ENCODE measurements at places on chromosomes 4 and X.
A peak's percentile ranks its signal among the peaks of the same experiment; 100 is the strongest.

DNA sequence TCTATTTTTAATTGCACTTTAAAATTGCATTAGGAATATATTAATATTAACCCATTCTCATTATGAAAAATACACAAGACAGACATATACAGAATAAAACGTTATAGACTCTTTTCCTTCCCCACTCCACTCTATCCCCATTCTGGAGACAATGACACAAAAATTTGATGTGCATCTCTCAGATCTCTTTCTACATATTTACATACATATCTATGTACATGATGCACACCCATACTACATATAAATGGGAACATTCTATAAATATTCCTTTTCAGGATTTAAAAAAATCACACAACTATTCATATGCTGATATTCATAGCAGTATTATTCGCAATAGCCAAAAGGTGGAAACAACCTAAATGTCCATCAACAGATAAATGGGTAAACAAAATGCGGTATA, 2.4 kb upstream of the CXorf66 start:
- no peak for DNase-seq

DNA sequence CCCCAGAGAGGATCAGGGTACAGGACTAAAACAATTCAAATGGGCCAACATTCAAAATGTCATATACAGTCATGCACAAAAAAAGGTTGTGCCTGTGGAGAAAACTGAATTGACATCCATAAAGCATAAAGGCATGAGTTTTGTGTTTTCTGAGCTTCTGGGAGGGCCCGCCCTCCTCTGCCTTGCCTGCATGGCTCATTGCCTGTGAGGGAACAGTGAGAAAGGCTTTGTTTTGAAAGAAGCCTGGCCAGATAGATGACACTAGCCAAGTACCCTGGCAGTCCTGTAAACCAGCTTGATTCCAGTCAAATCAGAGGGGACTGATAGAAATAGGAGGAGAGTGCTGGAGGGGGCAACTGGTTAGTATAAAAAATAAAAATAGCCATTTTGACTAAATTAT, 194.3 kb downstream of the KIT start:
- DNase-seq = no peak

GRCh38 chr4:31234494-31234893, 514.3 kb downstream of the PCDH7 start:
- DNase-seq = no peak

DNA sequence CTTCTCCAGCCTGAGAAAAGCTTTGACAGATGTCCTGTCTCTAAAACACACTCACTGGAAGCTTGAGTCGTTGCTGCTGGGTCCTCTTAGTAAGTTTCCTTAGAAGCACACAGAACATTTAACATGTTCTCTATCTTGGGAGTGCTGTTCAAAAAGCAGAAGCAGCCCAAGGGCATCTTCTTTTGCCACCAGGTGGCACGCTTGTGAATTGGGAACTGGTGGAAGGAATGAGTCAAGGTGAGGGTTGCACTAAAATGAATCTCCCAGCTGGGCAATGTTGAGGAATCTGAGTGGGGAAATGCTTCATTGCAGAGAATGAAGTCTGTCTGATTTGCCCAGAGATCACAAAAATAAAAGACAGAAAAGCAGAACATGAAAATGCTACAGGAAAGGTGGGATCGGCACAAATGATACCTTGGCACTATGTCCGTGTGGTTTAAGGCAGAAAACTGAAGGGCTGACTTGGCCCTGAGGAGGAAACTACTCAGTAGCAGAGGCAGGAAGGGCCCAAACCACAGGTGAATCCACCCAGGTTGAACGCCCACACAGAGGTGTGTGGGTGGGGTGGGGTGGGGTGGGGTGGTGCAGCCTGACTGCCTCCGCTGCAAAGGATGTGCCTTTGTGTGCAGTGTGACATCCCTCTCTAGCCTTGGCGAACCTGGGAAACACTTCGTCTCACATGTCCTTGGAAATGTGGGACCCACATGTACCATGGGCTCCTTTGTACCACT, 26.0 kb downstream of the KIT start:
- DNase-seq = peak; percentile 90

DNA sequence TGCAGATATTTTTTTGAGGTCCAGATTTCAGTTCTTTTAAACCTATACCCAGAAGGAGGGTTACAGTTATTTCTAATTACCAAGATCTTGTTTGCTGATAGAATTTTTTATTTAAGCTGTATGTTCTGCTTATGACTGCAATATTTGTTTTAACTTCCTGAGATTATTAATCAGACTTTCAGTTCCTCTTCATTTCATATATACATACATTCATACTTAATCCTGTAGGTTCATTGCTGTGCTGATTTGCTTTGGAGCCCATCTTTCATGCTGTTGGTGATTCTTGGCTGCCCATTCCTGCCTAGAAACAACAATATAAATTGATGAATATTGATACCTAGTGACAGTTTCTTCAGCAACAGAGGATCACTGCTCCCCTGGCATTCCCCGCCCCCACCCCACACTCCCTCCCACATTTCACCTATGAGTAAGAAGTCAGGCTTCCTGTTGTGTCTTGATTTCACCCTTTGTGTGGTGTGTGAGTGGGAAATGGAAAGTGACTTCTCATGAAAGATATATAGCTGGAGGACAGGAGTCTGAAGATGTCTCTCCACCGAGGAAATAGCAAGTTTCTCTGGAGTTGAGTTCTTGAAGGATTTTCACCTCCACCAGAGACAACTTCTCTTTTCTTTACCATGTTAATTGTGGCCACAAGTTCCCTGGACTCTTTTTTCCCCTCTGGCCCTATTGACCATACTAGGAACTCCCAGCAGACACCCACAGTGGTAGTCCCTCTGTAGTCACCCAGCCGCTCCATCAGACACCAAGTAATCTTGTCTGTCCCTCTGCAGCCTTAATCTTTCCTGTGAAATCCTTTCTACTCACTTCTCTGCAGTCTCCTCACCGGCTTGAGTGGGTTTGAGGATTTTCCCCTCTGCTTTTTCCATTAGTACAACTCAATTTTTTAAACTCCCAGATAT, 118.4 kb downstream of the ASB9 start:
- DNase-seq = no peak

DNA sequence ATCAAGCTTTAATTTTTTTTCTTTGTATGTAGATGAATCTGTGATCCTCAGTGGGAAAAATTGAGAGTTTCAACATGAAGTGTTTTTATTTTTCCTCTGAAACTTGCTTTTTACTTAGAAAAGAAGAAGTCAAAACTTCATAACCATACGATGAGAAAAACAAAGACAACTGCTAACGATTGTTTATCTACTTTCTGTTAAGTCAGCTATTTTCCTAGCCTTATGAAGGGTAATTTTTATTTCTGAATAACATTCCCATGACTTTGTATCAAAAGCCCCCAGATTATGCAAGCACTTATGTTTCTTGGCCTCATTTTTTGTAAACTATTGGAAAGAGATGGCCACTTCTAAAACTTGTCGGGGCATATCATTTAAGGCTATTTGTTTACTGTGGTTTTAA, 645.1 kb upstream of the PRKX start:
- DNase-seq = no peak

DNA sequence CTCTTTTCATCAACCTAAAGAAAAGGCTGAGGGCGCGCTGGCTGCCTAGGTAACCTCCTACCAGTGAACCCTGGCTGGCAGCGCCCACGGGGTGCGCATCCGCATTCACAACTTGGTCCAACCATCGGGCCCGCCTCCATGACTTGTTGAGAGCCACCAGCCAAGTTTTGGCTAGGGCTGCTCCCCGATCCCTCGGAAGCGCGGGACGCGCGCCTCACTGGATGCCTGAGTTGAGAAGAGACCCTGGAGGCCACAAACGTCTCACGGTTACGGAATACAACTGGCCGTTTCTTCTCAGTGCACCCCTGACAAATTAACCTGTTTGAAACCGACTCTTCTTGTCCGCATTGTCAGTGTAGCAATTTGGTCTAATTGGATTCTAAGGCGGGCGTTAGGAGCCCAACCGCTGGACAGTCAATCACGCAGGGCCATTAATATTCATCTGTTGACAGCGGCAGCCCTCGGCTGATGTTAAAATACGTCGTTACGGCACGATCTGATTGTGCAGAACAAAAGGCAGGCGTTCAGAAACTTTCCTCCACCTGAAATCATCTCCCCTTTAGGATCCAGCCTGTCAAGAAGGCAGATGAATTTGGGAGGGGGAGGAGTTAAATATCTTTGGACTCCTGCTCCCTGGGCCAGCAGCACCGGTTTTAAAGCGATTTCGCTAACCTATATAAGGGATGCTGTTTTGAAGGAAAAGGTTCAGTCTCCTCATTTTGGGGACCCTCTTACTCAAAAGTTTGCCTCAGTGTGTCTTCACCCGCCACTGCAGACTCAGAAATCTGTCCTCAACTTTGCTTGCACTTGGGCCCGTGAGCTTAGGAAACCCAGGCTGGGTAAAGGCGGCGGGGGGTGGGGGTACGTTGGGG, 1.2 kb downstream of the GPC3 start:
- no peak for DNase-seq

GRCh38 chrX:25166546-25166945, 150.8 kb upstream of the ARX start:
- DNase-seq = no peak

DNA sequence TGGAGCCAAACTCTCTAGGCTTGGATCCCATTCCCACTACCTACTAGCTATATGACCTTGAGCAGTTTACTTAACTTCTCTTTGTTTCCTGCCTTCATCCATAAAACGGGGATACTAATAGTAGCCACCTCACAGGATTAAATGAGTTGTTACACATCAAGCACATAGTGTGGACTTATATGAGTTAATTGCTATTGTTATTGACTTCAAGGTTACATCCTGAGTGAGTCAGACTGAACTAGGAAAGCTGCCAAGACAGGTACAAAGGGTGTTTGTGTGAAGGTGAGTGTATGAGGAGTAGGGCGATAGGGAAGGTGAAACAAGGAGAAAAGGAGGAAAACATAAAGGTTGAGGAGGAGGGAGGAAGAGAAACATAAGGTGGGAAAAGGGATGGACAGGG, 32.2 kb downstream of the TFDP3 start:
- DNase-seq = no peak

- DNase-seq = no peak
These were observed 8.7 kb upstream of the PJA1 start for GRCh38 chrX:69173906-69174305.

DNA sequence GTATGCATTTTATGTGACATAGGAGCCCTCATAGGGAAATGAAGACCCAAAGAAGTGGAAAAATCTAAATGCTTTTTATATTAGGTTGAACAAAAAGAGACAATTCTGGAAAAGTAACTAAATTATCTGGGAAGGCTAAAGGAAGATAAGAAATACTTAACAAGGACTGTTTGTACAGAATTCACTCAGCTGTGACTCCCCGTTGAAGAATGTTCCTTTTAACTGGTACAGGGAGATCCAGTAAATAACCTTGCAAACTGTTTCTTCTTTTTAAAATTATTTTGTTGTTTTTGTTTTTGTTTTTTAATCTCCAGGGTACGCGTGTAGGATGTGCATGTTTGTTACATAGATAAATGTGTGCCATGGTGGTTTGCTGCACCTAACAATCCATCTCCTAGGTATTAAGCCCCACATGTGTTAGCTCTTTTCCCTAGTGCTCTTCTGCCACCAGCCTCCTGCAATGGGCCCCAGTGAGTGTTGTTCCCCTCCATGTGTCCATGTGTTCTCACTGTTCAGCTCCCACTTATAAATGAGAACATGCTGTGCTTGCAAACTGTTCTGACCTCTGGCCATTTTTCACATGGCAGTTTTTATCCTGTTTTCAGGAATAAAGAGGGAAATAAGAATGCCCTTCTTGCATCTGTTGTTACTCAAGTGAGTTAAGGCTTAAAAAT, 81.7 kb downstream of the PWWP3B start:
- no peak for DNase-seq

GRCh38 chr4:128517739-128518510, 230.3 kb upstream of the PGRMC2 start:
- peak; percentile 74 for DNase-seq

- no peak for DNase-seq
These were observed 99.8 kb downstream of the PTCHD1 start for GRCh38 chrX:23434356-23434884.

GRCh38 chrX:40012868-40013265, 84.9 kb downstream of the BCOR start:
- peak; percentile 26 for DNase-seq

DNA sequence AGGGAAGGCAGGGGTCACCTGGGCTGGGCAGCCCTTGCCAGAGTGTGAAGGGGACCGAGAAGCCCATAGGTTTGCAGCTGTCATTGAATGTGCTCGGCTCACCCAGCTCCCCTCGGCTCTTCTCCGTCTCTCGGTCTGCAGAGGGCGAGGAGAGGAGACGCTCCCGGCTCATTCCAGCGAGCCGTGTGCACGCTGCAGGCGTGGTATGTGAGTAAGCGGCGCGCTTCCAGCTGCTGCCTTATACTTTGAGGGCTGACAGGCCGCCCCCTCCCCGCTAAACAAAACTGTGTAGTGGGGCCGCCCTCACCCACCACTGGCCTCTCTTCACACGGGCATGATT, 23.0 kb upstream of the BCORL1 start:
- DNase-seq = no peak

GRCh38 chr4:182877326-182877883, 39.8 kb downstream of the DCTD start:
- DNase-seq = no peak

- DNase-seq = no peak
These were observed 92.5 kb upstream of the TEX13D start for GRCh38 chrX:124239911-124240310.

GRCh38 chr4:175035905-175036304, 117.7 kb downstream of the ADAM29 start:
- no peak for DNase-seq

- DNase-seq = no peak
These were observed 11.9 kb upstream of the ZNF157 start for GRCh38 chrX:47358387-47359065.

DNA sequence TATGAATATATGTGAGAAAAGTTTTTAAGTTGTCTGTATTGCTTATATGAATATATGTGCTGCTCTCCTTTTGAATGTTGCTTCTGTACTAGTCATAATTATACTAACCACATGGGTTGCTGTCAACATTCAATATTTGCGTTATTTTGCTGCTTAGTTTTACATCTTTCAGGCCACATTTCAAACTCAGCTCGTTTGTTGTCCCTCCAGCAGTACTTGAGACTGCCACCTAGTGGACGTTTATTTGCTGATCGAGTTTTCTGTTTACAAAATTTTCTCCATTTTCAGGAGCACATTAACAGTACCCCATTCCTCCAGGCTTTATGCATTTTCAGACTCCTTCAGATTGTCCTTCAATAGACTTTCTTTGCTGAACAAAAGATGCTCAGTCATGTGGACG, 75.8 kb downstream of the NUDT11 start:
- peak; percentile 68 for DNase-seq

DNA sequence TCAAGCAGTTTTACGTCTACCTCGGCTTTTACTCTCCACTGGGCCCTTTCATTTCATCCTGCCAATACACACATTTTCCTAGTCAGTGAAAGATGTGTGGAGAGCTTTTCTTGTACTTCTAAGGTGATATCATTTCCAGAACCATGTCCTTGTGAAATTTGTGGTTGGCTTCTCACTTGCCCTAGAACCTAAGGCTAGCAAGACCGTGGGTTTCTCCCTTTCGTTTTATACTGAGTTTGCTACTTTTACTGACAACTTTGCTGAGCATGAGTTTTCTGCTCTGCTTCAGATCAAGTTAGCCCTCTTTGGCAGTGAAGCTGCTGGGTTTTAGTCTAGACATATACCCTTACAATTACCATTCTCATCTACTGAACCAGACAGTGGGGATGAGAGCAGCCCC, 95.7 kb upstream of the FRMPD4 start:
- DNase-seq = no peak

- DNase-seq = no peak
These were observed 9.4 kb downstream of the INTU start for GRCh38 chr4:127642169-127642568.

Data from hematopoietic multipotent progenitor cell (in vitro differentiated cells).